ENCODE measurements at places on chromosomes 3 and 15.

- DNase-seq, result no peak
- no peaks in the 10 kb centered on the region for H3K4me1 ChIP-seq
- no peak overlapping the region for H3K4me3 ChIP-seq
- no peaks in the 10 kb centered on the region for H3K36me3 ChIP-seq
- no peak overlapping the region for H3K27ac ChIP-seq
These were observed 4.8 kb upstream of the PHGR1 start for GRCh38 chr15:40345867-40346578.

GRCh38 chr3:130865489-130865888, 28.4 kb upstream of the ATP2C1 start:
- no peaks in the 10 kb centered on the region for H3K4me1 ChIP-seq
- no peaks in the 10 kb centered on the region for H3K36me3 ChIP-seq
- H3K27me3 ChIP-seq, result peaks cover 1% of the 10 kb centered on the region
- no peak overlapping the region for H3K4me3 ChIP-seq
- H3K27ac ChIP-seq, result no peak overlapping the region

GRCh38 chr3:190645932-190646460, 132.1 kb downstream of the IL1RAP start:
- no peak for DNase-seq
- no peaks in the 10 kb centered on the region for H3K27me3 ChIP-seq
- peaks cover 14% of the 10 kb centered on the region for H3K36me3 ChIP-seq
- no peak overlapping the region for H3K4me3 ChIP-seq
- H3K27ac ChIP-seq, result no peak overlapping the region
- H3K4me1 ChIP-seq, result no peaks in the 10 kb centered on the region

DNA sequence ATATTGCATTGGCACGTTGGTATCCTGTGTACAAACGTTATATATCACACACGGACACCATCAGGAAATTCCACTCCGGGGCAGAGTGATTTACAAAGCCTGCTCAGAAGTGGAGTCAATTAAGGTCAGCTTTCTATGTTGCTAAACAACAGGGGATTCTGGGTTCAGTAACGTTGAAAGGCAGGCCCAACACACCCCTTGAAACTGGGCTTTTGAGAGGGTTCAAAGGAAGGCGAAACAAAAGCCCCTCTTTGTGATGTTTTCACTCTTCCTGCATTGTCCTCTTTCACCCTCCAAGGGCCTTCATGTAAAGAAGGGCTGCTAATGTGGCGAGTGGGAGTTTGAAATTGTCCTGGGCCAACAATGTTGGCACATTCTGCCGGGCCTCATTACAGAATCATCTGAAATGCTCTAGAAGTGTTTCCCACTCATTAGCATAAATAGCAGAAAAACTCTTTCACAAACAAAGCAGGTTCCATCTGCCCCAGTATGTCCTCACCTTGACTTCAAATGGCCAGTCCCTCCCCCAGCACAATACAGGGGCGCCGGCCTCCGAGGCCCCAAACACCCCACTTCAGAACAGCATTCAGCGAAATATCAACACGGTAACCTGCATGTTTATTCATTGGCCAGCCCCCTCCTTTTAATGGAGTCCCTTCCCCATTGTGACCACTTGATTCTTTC, 76.4 kb downstream of the HES1 start:
- H3K36me3 ChIP-seq, result no peaks in the 10 kb centered on the region
- DNase-seq, result no peak
- H3K27me3 ChIP-seq, result peaks cover 6% of the 10 kb centered on the region

- no peaks in the 10 kb centered on the region for H3K4me1 ChIP-seq
- H3K36me3 ChIP-seq, result no peaks in the 10 kb centered on the region
- no peak overlapping the region for H3K27ac ChIP-seq
- peaks cover 7% of the 10 kb centered on the region for H3K27me3 ChIP-seq
These were observed 449.4 kb upstream of the PROK2 start for GRCh38 chr3:72234391-72234790.

DNA sequence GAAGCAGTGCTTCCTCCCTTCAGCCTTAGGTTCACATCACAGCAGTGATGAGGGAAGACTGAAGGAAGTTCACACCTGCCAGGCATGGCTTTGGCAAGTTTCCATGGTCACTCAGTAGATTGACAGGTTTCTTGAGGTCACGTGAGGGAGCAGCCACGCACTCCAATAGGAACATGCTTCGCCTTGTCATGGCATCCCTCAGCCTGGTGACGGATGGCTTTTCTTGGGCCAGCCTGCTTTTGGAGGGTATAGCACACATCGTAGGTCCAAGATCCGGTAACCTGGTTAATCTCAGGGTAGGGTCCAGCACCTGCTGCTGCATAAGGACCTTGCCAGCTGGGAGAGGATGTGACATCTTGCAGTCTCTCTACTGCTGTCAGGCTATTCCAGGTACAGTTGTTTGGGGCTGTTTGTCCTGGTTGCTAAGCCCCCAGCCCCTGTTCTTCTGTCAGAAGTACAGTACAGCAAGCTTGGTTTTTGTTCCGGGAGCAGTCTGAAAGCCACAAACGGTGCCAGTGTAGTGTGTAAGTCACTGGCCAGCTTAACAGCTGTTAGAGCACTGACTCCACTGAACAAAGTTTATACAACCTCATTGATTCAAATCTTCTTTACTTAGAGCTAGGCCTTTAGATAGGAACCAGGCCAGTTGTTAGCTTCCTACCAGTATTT, 42.3 kb downstream of the PSMD6 start:
- H3K27ac ChIP-seq, result peak overlapping the region; percentile 90
- H3K27me3 ChIP-seq, result no peaks in the 10 kb centered on the region
- no peak overlapping the region for H3K4me3 ChIP-seq

- H3K27ac ChIP-seq, result no peak overlapping the region
- no peak for DNase-seq
- no peak overlapping the region for H3K4me3 ChIP-seq
- peaks cover 4% of the 10 kb centered on the region for H3K27me3 ChIP-seq
These were observed 126.8 kb downstream of the TGFBR2 start for GRCh38 chr3:30733209-30733608.

DNA sequence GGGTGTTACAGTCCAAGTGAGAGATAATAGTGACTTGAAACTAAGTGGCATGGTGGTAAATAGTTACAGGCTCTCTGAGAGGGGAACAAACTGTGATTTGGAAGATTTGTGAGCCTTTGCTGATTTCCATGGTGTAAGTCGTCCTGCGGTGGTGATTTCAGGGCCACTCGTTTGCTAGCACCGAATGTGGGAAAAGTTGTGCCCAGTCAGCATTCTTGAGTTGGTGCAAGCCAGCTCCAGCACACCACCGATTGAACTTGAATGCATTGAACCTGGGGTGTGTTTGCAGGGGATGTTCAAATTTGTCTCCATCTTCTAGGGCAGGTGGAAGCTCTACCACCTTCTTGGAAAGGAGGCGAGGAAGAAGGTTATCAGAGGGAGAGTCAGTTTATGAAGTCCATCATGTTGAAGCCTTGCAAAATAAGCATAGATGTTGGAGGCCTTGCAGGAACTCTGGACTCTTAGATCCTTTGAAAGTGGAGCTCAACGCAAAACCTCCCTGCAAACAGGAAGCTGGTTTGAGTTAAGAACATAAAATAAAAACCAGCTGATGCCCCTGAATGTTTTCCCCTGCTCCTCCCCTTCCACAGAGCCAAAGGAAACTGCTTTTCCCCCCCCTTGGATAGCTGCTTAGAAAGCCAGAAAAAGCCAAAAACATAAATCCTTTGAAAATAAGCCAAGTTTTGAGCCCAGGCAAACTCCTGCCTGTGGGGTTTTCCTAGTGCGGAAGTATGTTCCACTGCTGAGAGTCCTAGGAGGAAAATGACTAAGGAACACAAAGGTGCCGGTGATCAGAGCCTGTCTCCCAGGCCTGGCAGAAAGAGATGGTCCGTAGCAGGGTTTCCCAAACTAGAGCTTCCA, 21.9 kb downstream of the MAPKBP1 start:
- H3K4me1 ChIP-seq, result peaks cover 16% of the 10 kb centered on the region
- DNase-seq, result no peak
- H3K36me3 ChIP-seq, result peaks cover 3% of the 10 kb centered on the region

GRCh38 chr15:70625011-70625410, 138.3 kb downstream of the UACA start:
- H3K36me3 ChIP-seq, result peaks cover 3% of the 10 kb centered on the region
- H3K4me1 ChIP-seq, result no peaks in the 10 kb centered on the region
- DNase-seq, result no peak
- H3K4me3 ChIP-seq, result no peak overlapping the region
- peaks cover 23% of the 10 kb centered on the region for H3K27me3 ChIP-seq

GRCh38 chr3:47747558-47747957, 34.1 kb downstream of the SMARCC1 start:
- peaks cover 19% of the 10 kb centered on the region for H3K36me3 ChIP-seq
- H3K27me3 ChIP-seq, result no peaks in the 10 kb centered on the region
- H3K27ac ChIP-seq, result no peak overlapping the region
- H3K4me3 ChIP-seq, result no peak overlapping the region
- no peak for DNase-seq
- peaks cover 4% of the 10 kb centered on the region for H3K4me1 ChIP-seq

DNA sequence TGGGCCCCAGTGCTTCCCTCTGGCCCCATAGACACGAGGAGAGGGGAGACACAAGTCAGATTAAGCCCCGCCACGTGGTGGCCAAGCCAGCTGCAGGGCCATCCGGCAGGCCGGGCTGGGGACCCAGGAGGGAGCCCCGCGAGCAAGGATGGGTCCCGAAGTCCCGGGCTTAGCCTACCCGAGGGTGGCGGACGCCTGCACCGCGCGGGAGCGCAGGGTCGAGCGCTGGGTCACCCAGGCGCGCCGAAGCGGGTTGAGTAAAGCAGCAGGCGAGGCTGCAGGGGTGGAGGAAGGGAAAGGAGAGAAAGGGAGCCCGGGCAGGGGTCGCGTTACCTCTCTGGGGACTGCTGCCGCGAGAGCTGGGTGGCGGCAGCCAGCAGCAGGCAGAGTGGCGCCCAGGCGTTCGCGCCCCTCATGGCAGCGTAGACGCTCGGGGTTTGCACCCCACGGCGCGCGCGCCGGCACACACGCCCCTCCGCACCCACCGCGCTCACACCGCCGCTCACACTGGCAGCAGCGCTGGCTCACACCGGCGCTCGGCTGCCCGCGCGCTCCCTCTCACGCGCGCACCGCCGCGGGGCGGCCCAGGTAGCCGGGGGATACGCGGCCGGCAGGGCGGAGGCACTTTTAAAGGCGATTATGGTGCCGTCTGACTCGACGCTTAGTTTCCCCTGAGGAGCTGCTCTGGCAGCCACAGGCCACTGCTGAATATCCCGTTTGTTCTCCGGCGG, at the start of gene PCOLCE2:
TSS of gene PCOLCE2 (minus strand) at position 603 of the 731 bp plus-strand sequence. CDS start at position 416, 187 bp downstream.
- H3K27me3 ChIP-seq, result peaks cover 43% of the 10 kb centered on the region
- no peak within 1 kb of the TSS for H3K27ac ChIP-seq
- H3K4me3 ChIP-seq, result peak within 1 kb of the TSS; percentile 58
- H3K36me3 ChIP-seq, result no peaks in the 10 kb centered on the region
- DNase-seq, result peak; percentile 26

DNA sequence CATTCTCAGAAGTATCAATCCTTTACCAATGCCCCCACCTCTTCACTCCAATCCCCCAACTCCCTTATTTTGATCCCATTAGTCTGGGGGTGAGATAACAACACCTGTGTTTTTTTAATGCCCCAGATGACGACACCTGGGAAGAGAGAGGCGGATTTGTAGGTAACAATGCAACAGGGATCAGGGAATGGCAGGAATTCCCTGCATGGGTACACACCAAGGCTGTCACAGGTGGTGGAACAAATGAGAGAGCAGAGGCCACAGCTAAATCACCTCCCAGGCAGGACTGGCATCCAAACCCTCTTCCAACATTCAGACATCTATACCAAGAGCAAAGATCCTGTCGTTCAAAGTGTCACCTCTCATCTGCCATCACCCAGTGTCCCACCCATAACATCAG, 319.2 kb upstream of the TRIM42 start:
- H3K4me3 ChIP-seq, result no peak overlapping the region
- no peaks in the 10 kb centered on the region for H3K4me1 ChIP-seq
- H3K27ac ChIP-seq, result no peak overlapping the region
- H3K27me3 ChIP-seq, result peaks cover 2% of the 10 kb centered on the region

DNA sequence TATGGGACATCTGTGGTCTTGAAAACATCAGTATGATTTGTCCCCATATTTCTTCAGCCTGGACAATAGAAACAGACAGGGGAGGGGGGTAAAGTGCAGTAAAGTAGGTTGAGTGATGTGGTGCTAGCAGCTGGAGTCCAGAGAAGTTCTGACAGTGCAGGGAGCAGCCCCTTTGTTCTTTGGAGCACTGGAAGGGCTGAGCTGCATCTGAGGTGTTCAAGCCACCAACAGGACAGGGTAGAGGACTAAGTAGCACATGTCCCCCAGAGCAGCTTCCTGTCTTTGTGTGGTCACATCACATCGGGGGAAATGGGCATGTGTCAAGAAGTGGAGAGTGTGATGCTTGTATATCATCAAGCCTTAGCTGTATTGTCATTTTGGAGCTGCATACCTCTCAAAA, 12.1 kb downstream of the MRPS22 start:
- H3K4me1 ChIP-seq, result peaks cover 36% of the 10 kb centered on the region
- no peak overlapping the region for H3K27ac ChIP-seq
- H3K4me3 ChIP-seq, result no peak overlapping the region
- DNase-seq, result no peak

DNA sequence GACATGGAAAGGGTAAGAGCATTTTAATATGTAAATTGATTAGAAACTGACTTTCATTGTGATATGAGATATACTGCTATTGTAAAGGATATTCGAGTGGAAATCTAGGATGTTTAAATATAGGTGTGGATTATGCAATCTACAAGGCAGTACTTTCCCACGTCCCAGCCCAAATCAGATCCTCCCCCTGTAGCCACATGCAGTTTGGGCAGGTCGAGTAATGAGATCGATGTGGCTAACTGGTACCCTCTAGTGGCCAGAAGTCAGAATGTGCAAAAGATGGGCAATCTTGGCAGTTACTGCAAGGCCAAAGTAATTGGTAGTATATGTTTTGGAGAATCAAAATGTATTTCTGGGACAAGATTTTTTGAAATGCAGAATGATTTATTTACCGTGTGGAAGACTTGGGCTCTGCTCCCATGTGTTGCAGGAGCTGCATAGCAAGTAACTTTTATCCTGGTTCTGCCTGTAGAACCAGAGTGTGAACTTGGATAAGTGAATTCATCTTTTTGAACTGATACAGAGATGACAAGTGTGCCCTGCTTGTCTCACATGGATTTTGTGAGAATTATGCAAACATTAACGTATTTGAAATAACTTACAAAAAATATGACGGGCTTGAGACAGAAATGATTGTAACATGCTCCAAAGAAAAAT, 94.5 kb upstream of the ADAMTSL3 start:
- H3K27ac ChIP-seq, result no peak overlapping the region
- peaks cover 10% of the 10 kb centered on the region for H3K27me3 ChIP-seq
- no peaks in the 10 kb centered on the region for H3K36me3 ChIP-seq
- DNase-seq, result peak; percentile 57
- H3K4me1 ChIP-seq, result no peaks in the 10 kb centered on the region

DNA sequence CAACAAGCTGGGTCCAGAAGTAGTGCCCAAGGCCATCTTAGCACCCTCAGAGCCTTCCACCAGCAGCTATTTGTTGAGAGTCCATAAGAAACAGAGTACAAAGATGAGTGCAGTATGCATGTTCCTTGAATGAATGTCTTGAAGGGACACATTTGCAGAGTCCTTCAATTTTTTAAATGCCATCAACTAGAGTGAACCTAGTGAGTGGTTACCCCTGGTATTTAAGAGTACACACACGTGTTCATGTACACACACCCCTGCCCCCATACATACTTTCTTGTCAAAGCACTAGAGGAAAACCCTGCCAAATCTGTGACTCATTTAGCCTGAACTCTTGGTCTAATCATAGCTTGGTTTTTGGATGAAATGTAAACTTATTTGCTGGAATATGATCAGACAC, 84.5 kb upstream of the GALNT15 start:
- no peak overlapping the region for H3K27ac ChIP-seq
- no peak overlapping the region for H3K4me3 ChIP-seq
- no peaks in the 10 kb centered on the region for H3K36me3 ChIP-seq
- H3K27me3 ChIP-seq, result no peaks in the 10 kb centered on the region

All from activated CD4-positive, alpha-beta memory T cell treated with anti-CD3 and anti-CD28 coated beads for 36 hours (primary cell).